Stimulated activated CD4-positive, alpha-beta T cell treated with anti-CD3 and anti-CD28 coated beads, Interleukin-1b, Interleukin-23, amount 100 ng/mL, for 1 hour (primary cell): ENCODE measurements at places on chromosomes 12 and 14.

DNA sequence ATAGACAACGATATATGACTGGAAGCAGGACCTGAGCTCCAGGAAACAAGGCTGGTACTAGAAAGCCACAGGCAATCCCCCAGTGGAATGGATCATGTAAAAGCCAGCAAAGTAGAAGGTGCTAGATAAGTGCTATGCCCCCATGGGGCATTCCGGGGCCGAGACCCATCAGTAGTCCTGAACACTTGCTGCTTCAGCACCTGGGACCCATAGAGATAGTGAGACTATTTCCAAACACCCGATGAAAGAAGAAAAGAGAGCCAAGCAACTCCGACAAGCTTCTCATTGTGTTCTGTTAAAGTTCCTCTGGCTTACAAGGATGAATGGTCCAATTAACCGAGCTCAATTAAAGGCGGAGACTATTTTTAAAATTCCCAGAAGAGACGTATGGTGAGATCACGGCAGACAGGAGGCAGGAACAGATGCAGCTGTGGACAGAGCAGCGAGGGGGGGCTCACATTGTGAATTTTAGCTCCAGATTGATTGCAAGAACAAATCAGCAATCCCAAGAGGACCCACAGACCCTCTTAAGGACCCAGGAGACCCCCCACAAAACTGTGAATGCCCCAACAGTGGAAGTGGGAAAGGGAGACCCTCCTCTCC is 142.5 kb upstream of the OVCH1 start:
- no peak for DNase-seq

- no peak for DNase-seq
These were observed 17.8 kb downstream of the ELK3 start for GRCh38 chr12:96211988-96212387.

DNA sequence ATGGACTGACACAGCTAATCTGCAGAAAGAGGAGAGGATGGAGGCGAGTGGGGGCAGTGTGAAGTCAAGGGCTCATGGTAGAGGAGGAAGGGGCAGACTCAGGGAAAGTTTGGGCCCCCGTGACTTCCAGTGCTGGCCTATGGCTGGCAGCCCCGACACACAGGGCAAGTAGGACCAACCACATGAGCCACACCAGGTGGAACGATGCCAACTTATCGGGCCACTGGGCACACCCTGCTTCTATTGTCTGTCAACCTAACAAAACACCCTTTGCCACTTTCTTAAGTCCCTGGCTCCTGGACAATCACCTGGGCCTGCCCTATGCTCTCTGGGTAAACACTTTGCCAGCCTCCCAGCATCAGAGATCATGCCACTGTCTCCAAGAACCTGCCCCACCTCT is 65.2 kb upstream of the PSMC1 start:
- no peak for DNase-seq

DNA sequence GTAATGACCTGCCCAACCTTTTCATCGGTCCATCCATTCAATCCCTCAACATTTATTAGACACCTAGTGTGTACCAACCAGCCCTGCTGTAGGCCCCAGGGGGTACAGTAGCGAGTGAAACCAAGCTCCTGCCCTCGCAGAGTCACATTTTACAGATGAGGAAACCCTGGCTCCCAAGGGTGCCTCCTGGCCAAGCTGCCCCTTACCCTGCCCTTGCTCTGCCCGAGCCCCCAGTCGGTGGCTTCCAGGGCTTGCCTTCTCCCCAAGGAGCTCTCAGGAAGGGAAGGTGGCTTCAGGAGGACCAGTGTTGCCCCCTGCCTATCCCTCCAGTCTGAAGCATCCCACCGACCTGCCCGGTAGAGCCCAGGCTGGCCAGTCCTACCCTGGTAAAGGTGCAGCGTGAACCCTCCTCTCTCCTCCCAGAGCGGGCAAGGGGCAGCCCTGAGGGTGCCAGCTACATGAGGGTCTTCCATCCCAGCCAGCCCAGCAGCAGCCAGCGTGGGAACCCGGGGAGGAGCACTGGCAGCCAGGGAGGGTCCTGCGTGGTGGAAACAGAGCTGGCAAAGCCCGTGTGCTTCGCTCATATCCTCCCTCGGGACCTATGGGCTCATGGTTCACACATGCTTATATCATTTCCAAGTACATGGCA is 670 bp upstream of the BEGAIN start:
- no peak for DNase-seq

DNA sequence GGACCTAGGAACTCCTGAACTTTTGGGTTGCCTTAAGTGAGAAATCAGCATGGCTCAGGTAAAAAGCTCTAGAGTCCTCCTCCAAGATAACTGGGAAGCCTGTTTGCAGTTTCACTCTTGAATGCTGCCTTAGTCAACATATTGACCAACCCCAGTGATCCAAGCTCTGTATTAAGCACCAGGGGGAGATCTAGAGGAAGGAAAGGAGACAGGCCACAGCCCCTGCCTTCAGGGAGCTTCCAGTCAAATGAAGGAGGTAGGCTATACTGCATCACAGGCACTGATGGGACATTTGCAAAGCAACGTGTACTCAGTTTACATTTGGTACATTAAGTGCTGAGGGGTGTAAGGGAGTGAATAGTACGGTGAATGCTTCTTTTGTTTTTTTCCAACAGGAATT is 1.2 kb upstream of the CSAD start:
- DNase-seq = no peak

- DNase-seq = no peak
These were observed 25.9 kb upstream of the POLR3B start for GRCh38 chr12:106331599-106331998.

- DNase-seq = no peak
These were observed 64.4 kb downstream of the RGS6 start for GRCh38 chr14:71996610-71997009.

GRCh38 chr12:106307181-106307580 is 4.6 kb downstream of the TCP11L2 start:
- DNase-seq = no peak

GRCh38 chr14:39005044-39005880 is 97.8 kb downstream of the SEC23A start:
- DNase-seq = no peak

DNA sequence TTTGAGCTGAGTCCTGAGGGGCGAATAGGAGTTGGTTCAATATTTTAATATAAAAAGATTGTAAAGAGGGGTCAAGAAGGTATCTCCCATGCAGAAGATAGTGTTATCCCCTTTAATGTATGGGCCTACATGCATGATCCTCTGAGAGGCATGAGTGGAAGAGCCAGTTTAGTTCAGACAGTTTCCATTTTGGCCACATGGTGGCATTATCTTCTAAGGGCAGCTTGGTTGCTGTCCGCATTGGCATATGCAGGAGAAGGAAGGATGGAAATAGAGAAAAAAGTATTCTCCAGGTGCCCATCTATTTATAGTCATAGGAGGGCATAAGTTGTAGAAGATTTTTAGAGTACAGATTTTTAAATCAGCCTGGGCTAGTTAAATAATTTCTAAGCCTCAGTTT is 5.4 kb downstream of the SAMD4A start:
- DNase-seq = no peak

DNA sequence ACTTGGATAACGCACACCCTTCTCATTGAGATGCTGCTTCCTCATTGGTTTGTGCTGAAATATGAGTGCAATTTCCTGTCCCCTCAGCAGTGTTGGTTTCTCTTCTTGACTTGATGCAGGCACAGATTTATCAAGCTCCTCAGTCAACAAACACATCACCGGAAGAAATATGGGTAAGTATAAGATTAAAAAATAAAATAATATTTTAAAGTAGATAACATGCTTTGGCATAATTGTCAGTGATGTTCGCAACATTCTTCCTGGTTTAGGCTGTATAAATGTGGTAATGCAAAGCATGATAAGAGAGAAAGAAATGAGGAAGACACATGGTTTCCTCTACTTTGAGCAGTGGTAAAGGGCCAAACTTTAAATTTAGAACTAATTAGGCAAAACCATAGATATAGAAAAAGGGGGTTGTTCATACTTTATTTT is at the start of gene GPR65:
Gene GPR65, plus strand, starts transcription at position 86 of the 432 bp plus-strand sequence. CDS start 5,713 bp downstream, outside the sequence.
- no peak for DNase-seq

DNA sequence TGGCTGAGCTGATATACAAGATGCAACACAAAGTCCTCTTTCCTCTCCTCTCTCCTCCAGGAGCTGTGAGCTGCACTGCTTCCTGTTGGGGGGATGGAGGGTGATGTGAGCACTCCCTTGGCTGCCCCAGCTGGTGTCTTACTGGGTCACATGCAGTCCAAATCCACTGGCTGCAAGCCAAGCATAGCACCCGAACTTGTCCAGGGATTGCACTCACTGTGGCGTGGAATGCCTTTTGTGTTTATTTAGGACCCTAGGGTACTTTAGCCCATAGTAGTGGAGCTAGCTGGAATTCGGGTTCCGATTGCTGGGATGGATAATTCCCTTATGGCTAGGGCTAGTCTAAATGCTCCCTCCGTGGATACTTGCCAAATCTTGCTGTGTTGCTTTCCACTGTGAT is 424.9 kb upstream of the SYT1 start:
- no peak for DNase-seq

GRCh38 chr14:92914087-92914656 is 8.8 kb upstream of the CHGA start:
- no peak for DNase-seq

DNA sequence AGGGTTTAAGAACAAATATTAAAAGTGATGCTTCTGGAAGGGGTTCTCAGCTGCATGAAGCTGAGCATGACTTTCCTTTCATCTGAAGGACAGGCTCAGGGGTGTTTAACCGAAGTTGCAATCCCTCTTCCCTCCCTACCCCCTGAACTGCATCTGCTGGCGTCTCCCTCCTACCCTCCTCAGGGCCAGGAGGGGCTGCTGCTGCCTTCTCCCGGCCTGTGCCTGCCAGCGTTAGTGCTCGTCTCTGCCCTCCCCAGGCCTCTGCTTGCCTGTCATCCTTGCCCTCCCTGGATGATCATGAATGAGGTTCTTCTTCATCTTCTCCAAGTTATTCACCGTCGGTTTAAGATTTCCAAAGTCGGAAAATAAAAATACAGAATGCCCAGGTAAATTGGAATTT is 12.2 kb downstream of the SMOC1 start:
- no peak for DNase-seq

DNA sequence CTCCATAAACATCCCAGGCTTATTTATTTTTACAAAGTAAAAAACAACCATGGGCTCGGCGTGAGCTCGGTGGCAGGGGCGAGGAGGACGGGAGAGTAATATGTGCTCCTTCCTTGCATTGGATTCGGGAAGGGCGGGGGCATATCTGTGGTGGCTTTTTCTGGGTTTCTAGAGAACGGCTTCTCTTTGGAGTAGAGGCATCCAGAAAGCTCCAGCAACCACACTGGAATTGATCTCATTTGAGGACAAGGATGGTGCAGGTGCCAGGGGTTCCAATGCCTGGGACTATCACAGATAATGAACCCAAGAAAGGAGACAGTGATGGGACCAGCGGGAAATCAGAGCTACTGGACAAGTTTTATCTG is 18.9 kb downstream of the ADGRD1 start:
- DNase-seq = no peak

DNA sequence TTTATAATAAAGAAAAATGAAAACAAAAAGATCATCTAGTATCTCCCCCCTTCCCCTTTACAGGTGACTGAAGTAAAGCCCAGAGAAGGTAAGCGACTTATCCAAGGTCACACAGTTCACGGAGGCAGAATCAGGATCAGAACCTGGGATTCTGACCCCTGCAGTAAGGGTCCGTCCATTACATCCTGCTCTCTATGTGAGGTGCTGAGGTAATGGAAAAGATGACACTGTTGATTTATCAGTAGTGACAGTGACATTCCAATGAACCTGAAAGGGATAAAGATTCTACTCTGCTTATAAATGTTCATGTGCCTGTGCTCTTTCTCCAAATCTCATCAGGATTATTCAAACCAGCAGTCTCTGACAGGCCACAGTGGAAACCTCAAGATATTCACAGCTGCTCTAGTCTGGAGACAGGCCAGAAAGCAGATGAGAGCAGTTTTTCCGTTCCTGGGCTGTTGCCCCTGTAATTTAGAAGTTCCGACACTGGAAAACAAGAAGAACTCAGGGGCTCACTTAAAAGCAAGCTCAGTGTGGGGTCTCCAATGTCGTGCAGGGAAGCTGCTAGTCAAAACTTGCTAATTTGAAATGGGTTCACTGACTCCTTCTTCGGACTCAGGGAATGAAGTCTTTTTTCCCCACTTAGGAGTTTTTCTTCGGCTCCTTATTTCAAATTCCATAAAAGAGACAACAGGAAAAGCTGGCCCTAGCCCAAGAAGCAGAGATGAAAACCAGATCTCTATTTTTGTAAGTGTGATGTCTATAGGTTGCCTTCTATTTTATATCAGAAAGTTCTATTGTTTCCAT is 131.8 kb upstream of the EEA1 start:
- no peak for DNase-seq

- no peak for DNase-seq
These were observed 453.4 kb downstream of the TMTC2 start for GRCh38 chr12:83140135-83140534.

DNA sequence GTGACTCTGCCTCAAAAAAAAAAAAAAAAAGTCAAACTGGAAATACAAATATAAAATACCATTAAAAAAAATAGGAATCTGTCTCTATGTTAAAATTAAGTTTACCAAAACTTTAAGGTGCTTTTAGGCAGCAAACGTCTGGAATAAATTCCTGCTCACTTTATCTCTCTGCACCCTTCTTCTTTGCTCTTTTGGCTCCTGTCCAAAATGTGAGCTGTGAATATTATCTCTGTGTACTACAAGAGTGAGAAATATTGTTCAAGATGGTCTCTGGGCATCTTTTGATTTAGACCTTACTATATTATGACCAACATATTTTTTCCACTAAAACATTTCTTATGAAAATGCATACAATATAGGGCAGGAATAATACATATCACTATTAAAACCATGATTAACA is 63.7 kb downstream of the PUS7L start:
- no peak for DNase-seq

GRCh38 chr12:88855301-88855700 is 275.0 kb upstream of the KITLG start:
- no peak for DNase-seq

GRCh38 chr12:111640506-111640905 is 41.4 kb upstream of the ATXN2 start:
- DNase-seq = no peak

- no peak for DNase-seq
These were observed 4.6 kb downstream of the TMEM120B start for GRCh38 chr12:121717041-121717699.

DNA sequence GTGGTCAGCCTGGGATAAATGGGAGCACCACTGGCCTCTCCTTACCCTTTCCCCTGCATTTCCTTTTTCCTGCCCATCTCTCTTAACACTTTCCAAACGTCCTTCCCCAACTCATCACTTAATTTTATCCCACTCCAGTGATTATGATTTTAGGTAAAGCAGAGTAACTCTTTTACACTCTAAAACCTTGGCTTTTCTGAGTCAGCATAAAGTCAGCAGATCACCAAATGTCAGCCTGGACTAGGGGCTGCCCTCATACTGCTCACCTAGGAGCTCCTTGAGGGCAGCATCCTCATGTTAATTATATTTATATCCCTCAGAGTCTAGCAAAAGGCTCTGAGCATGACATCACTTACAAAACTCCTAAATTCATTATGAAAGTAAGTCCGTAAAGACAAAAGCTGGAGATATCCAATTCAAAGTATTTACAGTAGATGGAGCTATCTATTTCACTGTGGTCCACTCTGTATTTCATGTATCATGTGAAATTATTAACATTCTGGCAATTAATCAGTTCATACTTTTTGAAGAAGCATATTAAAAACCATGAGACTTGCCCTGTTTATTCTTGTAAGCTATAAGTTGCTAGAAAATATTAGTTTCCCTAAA is 17.0 kb upstream of the DICER1 start:
- DNase-seq = no peak
